ENCODE measurements at places on chromosomes 6 and 20.

DNA sequence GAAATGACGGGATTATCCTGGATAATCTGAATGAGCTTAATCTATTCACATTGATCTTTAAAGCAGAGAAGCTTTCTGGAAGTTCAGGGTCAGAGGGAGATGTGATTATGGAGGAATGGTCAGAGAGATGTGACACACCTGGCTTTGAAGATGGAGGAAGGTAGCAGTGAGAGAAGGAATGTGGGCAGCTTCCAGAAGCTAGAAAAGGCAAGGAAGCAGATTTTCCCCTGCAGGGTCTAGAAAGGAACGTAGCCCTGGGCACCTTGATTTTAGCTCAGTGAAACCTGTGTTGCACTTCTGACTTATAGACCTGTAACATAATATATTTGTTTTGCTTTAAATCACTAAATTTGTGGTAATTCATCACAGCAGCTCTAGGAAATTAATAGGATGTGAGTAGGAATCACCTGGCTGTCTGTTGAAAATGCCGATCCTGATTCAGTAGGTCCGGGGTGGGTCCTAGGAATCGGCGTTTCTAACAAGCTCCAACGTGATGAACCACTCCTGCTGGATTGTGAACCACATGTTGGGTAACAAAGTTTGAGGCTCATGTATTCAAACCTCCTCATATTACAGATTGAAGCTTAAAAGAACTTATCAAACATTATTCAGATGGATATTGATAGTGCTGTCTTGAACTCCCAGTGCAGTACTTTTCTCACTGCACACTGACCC is 157.0 kb downstream of the GJA1 start:
- no peak for DNase-seq

GRCh38 chr20:8386991-8387390 is 254.9 kb downstream of the PLCB1 start:
- no peak for DNase-seq

- no peak for DNase-seq
These were observed 140.5 kb upstream of the ZNF217 start for GRCh38 chr20:53734006-53734688.

DNA sequence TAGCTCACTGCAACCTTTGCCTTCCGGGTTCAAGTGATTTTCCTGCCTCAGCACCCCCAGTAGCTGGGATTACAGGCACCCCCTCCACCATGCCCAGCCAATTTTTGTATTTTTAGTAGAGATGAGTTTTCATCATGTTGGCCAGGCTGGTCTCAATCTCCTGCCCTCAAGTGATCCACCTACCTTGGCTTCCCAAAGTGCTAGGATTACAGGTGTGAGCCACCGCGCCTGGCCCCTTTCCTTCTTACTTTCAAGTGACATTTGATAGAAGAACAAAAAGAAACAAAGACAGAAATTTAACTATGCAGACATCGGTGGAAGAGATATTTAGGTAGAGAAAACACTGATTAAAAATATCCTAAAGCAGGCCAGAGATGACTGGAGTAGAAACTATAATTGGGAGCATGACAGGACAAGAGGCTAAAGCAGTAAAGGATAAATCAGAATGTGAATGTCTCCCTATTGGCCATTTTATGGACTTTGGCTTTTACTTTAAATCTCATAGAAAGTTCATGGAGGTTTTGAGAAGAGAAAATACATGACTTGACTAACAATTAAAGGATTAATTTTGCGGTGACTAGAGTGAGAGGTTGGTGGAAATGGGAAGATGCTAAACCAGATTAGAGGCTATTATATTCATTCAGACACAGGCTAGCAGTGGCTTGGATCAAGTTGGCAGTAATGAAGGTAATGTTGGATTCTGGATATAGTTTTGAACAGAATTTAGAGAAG is 2.2 kb upstream of the EYS start:
- DNase-seq: no peak

- DNase-seq: no peak
These were observed 906 bp downstream of the ANKRD60 start for GRCh38 chr20:58227391-58228102.

DNA sequence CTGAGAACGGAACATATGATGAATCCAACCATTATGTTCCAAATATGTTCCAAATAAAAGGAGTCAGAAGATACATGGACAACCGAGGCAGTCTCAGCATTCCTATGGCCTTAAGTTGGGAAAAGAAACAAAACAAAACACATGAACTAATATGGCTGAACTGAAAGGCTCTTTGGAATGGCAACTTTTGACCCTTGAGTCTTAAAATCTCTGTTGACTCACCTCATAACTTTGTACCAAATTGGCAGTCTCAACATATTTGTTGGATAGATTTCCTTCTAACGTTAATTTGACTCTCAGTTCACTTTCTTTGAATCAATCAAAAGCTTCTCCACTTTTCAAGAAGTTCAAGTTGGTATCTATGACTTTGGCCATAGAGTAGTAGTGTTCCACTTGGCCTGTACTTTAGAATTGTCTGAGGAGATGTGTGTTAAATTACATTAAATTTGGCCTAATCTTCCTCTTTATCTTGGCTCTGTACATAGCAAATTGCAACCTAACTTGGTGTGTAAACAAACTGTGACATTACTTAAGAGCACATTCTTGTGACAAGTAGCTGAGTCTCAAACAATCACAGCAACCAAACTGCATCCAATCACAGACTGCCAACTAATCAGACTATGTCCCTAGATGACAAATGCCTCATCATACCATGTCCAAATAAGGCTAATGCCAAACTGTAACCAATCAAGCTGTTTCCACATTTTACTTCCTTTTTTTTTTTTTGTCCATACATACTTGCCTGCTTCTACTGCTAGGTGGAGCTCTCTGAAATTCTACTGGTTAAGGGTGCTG is 208.8 kb downstream of the BMP2 start:
- DNase-seq: no peak

- no peak for DNase-seq
These were observed at the start of gene TLDC2 for GRCh38 chr20:36875702-36876472. Gene TLDC2, plus strand, starts transcription at chr20:36876138. Its CDS starts 37 bp downstream, at chr20:36876175.

DNA sequence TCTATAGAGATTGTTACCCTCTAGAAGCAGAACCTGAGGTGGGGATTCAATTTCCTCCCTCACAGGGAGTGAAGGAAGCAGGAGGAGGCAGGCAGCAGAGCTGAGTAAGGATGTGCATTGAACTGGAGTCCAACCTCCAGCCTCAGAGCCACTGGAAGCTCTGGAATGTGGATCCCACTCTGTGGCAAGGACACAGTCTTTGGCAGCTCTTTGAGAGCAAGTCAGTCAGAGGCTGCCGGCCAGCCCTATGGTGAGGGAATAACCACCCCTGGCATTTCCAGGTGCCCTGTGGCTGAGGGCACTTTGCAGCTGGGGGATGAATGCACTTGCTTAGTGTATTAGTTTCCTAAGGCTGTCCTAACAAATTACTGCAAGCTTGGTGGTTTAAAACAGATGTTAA is 37.2 kb downstream of the EBF4 start:
- no peak for DNase-seq

- no peak for DNase-seq
These were observed 222.1 kb downstream of the TMEM200A start for GRCh38 chr6:130587778-130588520.

GRCh38 chr6:33723371-33724085 is 12.0 kb upstream of the UQCC2 start:
- DNase-seq: no peak
